T-helper 2 cell treated with Interferon-gamma antibody and Interleukin-4, amounts not matched to agents 5 μg/mL and 100 μg/mL, for 36 hours (primary cell): ENCODE measurements at places on chromosomes 11 and 22.

- H3K27ac ChIP-seq, result no peak overlapping the region
- H3K4me3 ChIP-seq, result no peak overlapping the region
- no peaks in the 10 kb centered on the region for H3K27me3 ChIP-seq
- H3K36me3 ChIP-seq, result no peaks in the 10 kb centered on the region
- no peak for DNase-seq
- peaks cover 9% of the 10 kb centered on the region for H3K4me1 ChIP-seq
Measured at GRCh38 chr22:31105282-31105929, 2.0 kb downstream of the SELENOM start.

DNA sequence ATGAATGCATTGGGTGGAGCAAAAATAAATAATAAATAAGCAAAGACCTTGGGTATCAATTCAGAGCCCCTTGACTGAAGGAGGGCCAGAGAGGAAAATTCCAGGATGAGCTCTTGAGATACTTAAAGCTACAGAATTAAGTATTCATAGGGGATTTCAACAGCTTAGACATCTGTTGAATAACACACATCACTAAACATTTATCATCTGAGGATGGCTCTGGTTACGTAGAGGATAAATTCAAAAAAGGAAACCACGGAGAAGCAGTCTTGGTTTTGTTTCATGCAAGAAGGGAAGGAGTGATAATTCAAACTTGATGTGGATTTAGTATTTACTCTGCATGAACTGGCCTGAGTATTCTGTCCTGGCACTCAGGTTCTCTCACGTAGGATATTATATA, 29.8 kb downstream of the ARHGAP42 start:
- H3K36me3 ChIP-seq, result no peaks in the 10 kb centered on the region
- H3K27me3 ChIP-seq, result no peaks in the 10 kb centered on the region
- H3K4me3 ChIP-seq, result no peak overlapping the region
- H3K4me1 ChIP-seq, result no peaks in the 10 kb centered on the region
- H3K27ac ChIP-seq, result no peak overlapping the region

GRCh38 chr11:28323621-28324020, 215.4 kb downstream of the METTL15 start:
- no peak overlapping the region for H3K27ac ChIP-seq
- H3K4me3 ChIP-seq, result no peak overlapping the region
- H3K4me1 ChIP-seq, result no peaks in the 10 kb centered on the region

DNA sequence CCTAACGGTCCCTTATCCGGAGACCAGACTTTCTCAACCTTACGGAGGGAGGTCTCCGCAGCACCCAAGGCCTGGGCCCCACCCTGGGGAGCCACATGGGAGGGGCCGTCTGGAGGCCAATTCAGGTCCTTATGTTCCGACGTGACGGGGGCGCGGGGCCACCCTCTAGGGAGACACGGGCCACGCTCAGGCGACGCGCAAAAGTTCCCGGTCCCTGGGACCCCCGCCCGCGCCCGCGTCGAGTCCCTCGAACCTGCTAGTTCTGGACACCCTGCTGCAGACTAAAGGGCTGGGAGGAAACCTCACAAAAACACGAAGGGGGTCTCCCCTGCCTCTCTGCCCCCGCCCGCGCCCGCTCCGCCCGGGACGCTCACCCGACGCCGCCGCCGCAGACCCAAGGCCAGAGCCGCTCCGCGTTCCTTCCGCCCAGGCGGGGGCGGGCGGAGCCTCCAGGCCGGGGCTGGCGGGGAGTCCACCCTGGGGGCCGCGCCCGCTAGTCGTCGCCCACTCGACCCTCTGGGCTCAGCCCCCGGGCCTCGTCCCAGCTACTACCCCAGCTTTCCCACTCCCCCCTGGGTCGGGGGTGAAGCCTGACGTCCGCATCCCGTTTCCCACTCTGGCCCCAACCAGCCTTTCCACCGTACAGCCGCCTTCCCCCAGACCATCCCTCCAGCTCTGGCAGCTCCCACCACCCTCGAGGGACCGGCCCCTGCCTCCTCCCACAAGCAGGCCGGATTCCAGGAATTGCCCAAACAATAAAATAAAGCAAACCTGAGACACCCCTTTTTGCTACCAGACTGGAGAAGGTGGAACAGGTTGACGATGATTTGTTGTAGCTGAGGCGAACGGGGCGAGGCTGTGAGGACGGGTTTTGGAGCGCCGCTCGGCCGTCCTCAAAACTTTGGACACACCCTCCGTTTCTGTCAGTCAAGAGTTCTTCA, 2.7 kb downstream of the RNH1 start:
- H3K36me3 ChIP-seq, result peaks cover 18% of the 10 kb centered on the region
- peak overlapping the region; percentile 98 for H3K4me3 ChIP-seq
- peak; percentile 29 for DNase-seq
- peak overlapping the region; percentile 100 for H3K27ac ChIP-seq
- H3K27me3 ChIP-seq, result no peaks in the 10 kb centered on the region

DNA sequence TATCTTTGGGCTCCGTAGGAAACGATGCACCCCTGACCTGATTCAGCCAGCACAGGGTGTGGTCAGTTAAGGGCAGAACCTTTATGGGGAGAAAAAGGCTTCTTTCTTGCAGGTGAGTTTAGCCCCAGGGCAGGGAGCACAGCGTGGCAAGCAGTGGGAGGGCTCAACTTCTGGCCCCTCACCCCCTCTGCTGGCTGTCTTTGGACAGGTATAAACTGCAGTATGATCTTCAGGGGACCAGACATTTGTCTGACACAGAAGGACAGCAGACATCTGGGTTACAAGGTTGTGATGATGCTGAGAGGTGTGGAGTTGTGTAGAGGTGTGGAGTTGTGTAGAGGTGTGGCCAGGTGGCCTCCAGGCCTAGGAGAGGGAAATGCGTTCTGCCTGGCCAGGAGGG, 324.0 kb upstream of the PLET1 start:
- no peaks in the 10 kb centered on the region for H3K36me3 ChIP-seq
- no peak for DNase-seq
- H3K4me3 ChIP-seq, result no peak overlapping the region
- peaks cover 2% of the 10 kb centered on the region for H3K27me3 ChIP-seq
- H3K4me1 ChIP-seq, result peaks cover 2% of the 10 kb centered on the region
